ENCODE measurements at places on chromosomes 7 and 10.

DNA sequence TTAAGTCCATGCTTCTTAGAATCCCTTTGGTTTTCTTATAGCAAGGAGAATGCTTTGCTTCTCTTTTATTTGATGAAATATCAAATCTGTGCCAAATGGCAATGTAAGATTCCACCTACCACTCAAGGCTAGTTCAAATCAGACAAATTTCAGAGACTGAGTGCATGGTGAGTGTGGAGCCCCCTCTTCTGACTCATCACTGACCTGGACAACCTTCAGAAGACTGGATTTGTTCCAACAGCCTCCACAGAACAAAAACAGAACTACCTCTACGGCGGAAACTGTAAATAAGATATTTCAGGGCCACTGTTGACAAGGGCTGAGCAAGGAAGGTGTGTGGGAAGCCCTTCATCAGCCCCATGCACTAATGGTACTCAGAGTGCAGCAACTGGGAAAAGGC is 21.1 kb downstream of the NCAPG2 start:
- DNase-seq: no peak

DNA sequence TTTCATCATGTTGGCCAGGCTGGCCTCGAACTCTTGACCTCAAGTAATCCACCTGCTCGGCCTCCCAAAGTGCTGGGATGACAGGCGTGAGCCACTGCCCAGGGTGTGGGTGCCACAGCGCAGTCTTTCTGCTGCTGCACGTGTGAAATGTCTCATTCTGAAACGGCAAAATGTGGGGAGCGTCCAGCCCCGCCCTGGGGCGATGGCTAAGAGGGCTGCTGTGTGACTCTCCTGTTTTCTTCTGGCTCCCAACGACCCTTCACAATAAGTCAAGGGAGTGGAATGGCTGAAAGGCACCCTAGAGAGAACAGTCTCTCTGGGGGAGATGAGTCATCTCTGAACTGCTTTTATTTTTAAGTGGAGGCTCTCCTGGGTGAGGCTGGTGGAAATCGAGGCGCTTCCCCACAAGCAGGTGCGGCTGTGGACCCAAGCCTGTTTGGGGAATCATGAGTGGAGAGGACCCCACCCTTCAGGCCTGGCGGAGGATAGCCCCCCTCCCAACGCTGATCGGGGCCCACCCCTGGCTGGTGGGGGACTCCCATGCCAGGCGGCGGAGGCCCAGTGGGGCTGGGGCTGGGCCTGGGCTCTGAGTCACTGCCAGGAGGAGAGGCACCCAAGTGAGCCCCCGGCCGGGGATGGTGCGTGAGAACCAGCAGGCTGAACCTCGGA is 18.0 kb downstream of the ADAP1 start:
- DNase-seq: peak; percentile 61

DNA sequence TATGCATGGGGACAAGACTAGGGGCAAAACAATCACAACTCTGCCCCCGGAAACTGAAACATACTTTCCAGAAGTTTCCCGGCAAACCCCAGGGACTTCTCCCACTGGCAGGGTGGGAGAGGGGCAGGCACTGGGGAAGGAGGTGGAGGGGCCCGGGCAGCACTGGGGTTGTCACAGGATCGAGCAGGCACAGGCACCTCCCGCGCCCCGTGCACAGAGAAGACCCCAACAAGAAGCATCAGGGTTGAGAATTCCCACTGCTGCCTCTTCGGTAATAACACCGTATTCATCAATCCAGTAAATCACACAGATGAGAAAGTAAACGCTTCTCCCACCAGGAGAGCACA is 490.5 kb downstream of the PTPRN2 start:
- no peak for DNase-seq

- no peak for DNase-seq
These were observed at the start of gene SEC31B for GRCh38 chr10:100519311-100520051. Gene SEC31B, minus strand, starts transcription at chr10:100519861. Its CDS starts 2,909 bp downstream, at chr10:100516952.

DNA sequence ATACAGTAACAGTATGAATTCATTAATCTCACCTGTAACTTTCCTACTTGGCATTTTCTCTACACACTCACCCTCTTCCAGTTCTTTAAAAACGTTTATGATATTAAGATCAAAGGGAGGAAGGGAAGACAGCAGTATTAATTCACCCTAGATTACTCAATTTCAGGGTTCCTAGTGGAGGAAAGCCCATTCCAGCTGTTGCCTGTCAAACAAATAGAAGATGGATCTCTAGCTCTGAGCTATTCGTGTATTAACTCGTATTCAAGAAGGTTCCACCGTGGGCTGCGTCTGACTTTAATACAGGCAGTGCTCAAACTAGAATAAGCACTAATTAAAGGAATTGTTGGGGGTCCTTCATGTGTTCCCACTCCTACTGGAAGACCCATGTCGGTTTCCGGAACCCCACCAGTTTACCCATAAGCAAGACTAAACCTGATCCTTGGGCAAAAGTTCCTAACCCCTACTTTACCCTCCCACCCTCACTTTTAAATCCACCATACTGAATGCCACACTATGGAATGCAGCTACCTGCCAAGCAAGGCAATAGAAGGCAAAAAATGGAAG is 2.1 kb downstream of the NANOS1 start:
- DNase-seq: no peak

- DNase-seq: no peak
These were observed 2.1 kb upstream of the SORCS3 start for GRCh38 chr10:104638861-104639589.

GRCh38 chr7:44324204-44324480 is 1.3 kb downstream of the CAMK2B start:
- DNase-seq: no peak

DNA sequence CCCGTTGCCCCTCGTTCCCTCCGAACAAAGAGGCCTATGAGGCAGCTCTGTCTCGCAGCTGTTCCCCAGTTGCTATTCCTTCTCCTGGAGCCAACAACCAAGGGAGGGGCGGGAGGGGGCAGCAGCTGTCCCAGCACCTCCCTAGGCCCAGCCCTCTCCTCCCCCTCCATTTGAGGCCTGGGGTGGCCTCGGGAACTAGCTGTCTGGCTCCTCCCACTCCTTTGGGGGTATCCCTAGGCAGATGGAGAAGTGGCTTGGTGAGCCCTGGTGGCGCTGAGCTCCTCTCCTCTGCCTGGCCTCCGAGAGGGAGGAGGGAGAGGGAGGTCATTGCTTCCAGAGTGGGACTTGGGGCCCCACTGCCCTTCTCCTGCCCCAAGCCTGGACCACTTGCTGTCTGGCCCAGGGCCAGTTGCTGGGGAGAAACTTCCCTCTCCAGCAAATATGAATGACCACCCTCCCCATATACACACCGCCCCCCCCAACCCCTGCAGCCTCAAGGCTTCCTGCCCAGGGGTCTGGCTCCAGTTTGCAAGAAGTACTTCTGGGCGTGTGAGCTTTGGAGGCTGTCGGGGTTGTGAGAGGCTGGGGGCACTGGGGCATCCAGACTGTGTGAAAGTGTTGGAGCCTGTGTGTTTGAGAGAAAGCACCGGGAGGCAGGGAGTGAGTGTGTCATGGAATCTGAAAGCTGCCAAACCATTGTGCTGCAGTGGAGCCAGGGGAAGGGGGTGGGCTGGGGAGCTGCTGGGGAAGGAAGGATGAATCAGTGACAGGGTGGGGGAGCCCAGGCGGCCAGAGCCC is 3.1 kb downstream of the FLNC start:
- DNase-seq: no peak

DNA sequence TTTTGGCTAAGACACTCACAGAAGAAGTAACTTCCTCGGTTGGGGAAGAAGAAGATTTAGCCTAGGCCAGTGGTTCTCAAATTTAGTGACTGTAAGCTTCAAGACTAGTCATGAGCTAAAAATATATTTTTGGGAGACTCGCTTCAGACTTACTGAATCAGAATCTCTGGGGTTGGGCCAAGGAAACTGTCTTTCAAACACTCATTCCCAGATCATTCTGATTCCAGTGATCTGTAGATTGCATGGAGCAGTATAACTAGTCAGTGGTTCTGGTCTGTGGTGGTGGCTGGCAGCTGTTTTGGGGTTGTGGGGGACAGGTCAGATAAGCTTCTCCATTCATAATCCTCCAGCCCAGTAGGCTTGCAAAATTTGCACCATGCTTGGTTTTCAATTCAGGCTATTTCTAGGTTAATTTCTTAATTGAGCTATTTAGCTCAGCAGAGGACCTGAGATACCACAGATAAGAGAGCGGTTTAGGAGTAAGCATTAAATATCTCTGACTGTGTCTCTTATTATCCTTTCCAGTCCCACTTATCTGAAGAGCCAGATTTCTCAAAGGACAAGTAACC is 3.8 kb upstream of the KAT6B start:
- DNase-seq: no peak

GRCh38 chr7:50720295-50720694 is 62.4 kb downstream of the GRB10 start:
- DNase-seq: no peak

DNA sequence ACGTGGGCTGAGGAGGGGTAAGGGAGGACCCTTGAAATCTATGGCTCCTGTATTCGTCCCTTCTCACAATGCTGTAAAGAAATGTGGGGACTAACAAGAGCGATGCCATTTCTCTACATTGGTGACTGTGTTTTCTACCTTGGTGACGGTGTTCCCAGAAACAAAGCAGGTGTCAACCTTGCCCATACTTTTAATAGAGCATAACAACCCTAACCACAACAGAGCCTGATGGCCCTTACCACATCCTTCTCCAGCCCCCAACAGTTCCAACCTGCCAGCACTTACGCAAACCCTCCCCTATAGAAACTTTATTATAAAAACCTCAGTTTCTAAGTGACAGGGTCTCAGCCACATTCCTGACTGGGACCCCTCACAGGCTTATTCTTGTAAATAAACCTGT is 28.2 kb upstream of the ADCYAP1R1 start:
- DNase-seq: peak; percentile 6

- DNase-seq: no peak
These were observed 46.6 kb downstream of the AGMO start for GRCh38 chr7:15515252-15515651.

- DNase-seq: no peak
These were observed 363.9 kb upstream of the MGMT start for GRCh38 chr10:129102906-129103693.

GRCh38 chr7:149804106-149804505 is 30.7 kb upstream of the ZNF467 start:
- DNase-seq: no peak

DNA sequence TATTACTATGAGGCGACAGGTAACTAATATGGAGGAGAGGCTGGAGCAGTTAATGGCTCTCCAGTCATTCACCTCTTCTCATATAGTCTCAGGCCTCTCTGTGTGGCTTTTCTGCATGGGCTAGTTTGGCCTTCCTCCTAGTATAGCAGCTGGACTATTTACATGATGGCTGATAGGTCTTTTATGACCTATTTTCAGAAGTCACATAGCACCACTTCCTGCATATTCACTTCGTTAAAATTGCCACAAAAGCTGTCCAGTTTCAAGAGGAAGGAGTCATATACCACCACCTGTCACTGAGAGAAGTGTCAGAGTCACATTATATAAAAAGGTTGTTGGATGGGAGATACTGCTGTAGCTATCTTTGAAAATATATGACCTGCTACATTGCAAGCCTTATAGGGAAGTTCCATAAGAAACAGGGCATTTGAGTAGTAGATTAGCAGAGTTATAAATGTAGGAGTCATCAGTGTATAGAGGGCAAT is 8.0 kb upstream of the DMTF1 start:
- DNase-seq: peak; percentile 43

DNA sequence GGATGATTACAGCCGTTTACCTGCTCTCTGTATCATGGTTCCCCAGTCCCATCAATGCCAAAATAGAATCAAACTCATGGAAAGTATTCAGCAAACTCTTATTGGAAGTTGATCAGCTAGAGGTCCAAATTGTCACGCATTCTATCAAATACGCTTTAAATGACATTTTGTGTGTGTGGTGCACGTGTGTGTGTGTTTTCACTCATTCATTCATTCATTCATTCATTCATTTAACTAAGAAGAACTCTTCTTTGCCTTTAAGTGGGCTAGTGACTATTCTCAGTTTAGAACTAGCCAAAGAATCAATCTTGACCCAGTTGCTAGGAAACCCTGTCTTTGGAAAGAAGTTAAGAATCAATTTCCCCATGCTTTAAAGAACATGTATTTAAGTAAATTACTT is 102.8 kb downstream of the RTKN2 start:
- DNase-seq: no peak

GRCh38 chr10:77310288-77310840 is 327.2 kb downstream of the KCNMA1 start:
- no peak for DNase-seq

- no peak for DNase-seq
These were observed 561.2 kb upstream of the MKI67 start for GRCh38 chr10:128687408-128687807.

All from T-helper 1 cell (primary cell).